ENCODE measurements at places on chromosomes 11 and 22.

- DNase-seq, result no peak
These were observed 129.2 kb downstream of the ARL14EP start for GRCh38 chr11:30452114-30452513.

DNA sequence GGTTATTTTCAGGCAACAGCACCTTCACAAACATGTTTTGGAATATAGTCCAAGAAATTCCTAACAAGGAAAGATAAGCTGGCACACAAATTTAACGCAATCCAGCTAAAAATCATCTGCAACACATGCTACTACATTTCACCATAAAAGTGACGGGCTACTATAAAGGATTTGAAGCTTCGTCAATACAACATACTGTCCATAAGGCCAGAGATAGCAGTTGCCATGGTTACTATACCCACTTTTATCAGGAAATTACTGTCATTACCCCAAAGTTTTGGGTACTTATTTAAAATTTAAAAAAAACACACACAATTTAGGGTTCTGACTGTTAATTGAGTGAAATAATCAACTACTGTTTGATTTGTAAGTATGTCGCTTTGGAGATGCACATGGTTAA is 6.9 kb downstream of the PHF21A start:
- DNase-seq, result no peak

DNA sequence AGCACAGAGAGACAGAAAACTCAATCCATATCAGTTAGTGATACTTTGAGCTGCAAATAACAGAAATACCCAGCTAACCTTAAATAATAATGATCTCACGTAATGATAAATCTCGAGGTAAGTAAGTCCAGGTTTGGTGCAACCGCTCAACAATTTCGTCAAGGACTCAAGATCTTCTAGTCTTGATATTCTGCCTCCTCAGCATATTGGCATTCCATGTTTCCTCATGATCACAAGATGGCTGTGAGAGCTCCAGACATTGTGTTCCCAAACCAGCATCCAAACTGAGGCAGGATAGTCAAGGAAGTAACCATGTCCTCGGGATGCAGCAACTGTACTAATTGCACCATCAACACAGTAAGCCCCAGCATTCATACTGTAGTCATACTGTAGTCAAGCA is 7.5 kb upstream of the LARGE1 start:
- no peak for DNase-seq

- no peak for DNase-seq
These were observed 28.5 kb downstream of the ZNF280B start for GRCh38 chr22:22479999-22480532.

GRCh38 chr11:85525686-85526085 is 101.5 kb downstream of the DLG2 start:
- no peak for DNase-seq

- DNase-seq, result no peak
These were observed 5.4 kb downstream of the KREMEN1 start for GRCh38 chr22:29078036-29078868.

DNA sequence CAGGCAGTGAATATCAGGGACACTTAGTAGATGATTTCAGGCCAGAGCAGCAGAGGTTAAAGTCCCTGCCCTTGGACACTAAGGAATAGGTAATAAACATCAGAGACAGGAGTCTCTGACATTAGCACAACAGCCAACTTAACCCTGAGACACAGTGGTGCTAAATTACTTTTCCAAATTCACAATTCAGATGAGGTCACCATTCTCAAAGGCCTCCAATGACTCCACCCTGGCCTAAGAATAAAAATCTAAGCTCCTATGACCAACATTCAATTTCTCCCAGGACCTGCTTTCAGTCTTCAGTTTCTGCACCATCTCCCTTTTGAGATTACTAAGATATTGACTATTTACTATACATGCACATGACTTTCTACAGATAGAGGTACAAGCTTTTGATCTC is 42.0 kb downstream of the BLID start:
- no peak for DNase-seq

GRCh38 chr11:1521382-1522080 is 35.0 kb upstream of the MOB2 start:
- no peak for DNase-seq

GRCh38 chr22:35966314-35967045 is 62.1 kb downstream of the RBFOX2 start:
- no peak for DNase-seq

GRCh38 chr22:19464546-19464945 is 14.4 kb downstream of the UFD1 start:
- no peak for DNase-seq

DNA sequence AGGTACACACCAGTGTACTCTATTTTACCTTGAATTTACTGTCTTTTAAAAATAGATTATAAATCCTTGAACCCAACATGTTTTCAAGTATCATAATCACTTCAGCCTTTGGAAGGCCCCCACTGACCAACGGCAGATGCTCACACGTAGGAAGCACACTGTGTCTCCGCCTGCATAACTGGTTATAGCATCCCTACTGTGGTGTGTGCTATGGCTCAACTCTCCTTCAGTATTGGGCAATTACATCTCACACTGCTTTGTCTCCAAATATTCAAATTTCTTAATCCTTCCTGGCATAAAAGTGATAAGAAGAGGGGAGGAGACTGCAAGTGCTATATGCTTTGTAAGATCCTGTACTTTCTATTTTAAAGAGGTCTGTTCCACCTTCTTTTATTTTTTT is 165.7 kb downstream of the CADM1 start:
- DNase-seq, result no peak

Data from neuronal stem cell (in vitro differentiated cells).